ENCODE measurements at places on chromosomes 7 and 10.

- DNase-seq, result no peak
These were observed 1.1 kb downstream of the FAM133B start for GRCh38 chr7:92589056-92589455.

GRCh38 chr10:4370376-4370775 is 455.6 kb upstream of the AKR1E2 start:
- no peak for DNase-seq

DNA sequence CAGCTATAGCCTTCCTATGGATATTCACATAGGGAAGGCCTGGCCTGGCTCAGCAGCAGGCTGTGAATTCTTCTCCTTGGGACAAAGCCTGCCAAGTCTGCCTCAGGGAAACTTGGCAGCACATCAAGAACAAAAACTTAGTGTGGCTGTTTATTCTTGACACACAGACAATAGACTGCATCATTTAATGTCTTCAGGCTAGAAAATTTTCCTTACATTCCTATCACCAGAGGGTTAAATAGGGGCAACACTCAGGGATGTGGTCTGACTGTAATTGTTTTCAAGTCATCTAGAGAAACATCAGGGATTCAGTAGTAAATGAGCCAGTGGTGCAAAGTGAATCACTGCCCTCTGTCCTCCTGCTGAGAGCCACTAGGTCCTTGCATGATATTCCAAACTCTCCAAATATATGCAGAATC is 137.3 kb downstream of the SEMA3C start:
- no peak for DNase-seq

GRCh38 chr7:151807846-151808245 is 69.1 kb downstream of the PRKAG2 start:
- no peak for DNase-seq

- DNase-seq, result no peak
These were observed 18.7 kb downstream of the ZNF786 start for GRCh38 chr7:149071641-149072437.

- no peak for DNase-seq
These were observed 149.6 kb downstream of the BICC1 start for GRCh38 chr10:58662314-58662713.

DNA sequence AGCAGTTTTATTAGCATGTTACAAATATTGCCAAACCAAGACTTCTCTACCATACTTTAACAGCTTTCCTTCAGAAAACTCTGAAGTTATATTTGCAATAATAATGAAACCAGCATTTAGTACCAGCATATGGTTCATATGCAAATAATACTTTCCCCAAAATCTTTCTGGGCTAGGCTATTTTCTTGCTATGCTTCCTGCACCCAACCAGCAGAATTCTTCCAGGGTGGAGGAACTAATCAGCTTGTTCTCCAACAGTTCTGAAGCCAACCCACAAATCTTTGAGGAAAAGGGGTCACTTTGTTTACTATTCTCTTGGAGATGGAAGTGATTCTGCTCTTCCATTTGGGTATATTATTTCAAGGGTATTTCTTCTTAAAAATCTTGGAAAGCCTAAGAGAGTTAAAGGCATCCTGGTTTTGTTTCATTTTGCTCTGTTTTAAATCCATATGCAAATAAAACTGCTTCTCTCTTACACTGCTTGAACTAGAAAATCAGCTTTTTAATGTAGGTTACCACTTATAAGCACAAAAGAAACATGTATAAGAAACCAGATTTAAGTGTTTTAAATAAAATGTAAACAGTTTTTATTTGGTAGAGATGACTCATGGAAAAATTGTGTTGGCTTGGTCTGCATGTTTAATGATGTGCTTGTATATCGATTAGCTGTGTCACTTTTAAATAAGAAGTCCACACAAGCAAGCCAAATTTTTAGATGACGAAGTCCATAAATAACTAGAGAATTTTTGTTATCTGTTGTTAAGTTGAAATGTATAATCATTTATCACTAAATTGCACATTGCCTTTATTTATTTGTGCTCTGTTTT is 103.7 kb downstream of the HECTD2 start:
- no peak for DNase-seq

- no peak for DNase-seq
These were observed 135.9 kb upstream of the POT1 start for GRCh38 chr7:125065546-125065945.
